ENCODE measurements at places on chromosomes 2 and 18.

GRCh38 chr18:63224630-63225029, 94.9 kb downstream of the BCL2 start:
- DNase-seq, result no peak

GRCh38 chr2:234670052-234670451, 173.2 kb upstream of the ARL4C start:
- no peak for DNase-seq

- no peak for DNase-seq
Measured at GRCh38 chr18:3704556-3705344, 254.8 kb downstream of the TGIF1 start.

- no peak for DNase-seq
Measured at GRCh38 chr2:231093933-231094332, 30.9 kb downstream of the HTR2B start.

GRCh38 chr2:60337142-60337497, 216.3 kb downstream of the BCL11A start:
- DNase-seq, result no peak

DNA sequence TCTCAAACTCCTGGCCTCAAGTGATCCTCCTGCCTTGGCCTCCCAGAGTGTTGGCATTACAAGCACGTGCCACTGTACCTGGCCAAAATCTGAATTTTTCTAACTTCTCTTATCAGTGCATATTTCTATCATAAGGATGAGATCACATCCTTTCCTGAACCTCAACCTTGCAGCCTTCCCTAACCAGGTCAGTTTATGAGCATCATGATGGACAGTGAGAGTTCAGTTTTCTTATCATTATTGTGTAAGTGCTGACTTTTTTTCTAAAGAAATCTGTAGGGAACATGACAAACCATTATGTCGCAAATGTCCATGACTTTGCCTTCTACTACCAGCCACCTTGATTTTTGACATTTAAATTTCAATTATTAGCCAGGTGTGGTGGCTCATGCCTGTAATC, 31.5 kb downstream of the MRPL33 start:
- DNase-seq, result no peak

DNA sequence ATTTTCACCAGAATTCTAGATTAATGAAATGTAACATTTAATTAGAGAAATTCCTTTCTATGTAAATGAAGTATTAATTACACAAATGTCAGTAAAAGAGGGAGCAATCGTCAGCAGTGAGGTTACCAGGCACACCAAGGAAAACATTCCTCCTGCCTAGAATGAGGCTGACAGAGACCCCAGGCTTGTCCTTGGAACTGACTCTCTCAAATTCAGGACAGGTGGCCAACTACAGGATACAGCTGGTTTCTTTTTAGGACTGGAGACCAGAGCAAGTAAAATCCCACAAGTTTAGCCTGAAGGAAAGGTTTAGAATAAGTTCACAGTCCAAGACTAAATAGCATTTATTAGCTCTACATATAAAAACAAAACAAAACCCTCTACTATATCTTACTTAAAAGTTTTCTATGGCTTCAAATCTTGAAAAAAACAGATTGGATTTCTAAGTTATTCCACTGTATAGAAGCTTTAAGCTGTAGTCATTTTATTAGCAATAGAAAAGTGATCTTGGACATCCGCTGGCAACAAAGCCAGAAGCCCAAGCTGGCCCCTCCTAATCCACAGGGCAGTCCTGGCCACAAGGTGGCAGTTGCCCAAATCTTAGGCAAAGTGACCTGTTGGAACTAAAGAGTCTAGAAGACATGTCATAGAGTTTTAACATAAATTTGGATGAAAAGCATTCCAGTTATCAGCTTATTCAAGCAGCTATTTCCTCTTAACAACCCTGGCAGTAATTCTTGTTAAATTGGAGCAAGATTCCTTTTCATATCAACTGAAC, 81.0 kb downstream of the SP3 start:
- no peak for DNase-seq

- no peak for DNase-seq
Measured at GRCh38 chr2:11048335-11049008, 106.8 kb upstream of the SLC66A3 start.

GRCh38 chr2:45859682-45860081, 208.2 kb downstream of the PRKCE start:
- DNase-seq, result no peak

- DNase-seq, result no peak
Measured at GRCh38 chr2:8303322-8303832, 378.5 kb upstream of the ID2 start.

DNA sequence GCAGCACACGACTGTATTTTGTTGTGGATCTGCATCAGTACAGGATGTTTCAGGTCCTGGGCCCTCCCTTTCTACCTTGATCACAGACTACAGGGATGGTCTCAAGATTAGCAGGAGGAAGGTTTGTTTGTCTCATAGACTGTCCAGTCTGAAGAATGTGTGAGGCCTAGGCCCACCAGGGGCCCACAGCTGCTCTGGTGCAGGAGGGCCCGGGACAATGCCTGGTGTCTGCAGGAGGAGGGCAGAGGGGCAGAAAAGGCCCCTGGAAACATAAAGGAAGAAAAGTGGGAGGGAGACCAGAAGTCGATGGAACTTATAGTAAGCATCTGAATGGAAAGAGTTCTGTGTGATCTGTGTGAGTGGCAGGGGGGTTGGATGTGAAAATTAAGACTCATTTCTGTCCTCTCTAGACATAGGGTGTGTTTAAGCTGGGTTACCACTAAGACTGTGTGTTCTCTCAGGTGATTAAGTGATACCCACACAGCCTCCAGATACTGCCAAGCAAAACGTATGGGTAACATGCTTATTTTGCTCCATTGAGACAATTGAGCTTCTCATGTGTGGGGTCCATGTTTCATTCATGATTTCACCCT, 33.4 kb upstream of the LPIN2 start:
- no peak for DNase-seq

- no peak for DNase-seq
Measured at GRCh38 chr2:8657423-8658062, 24.3 kb upstream of the ID2 start.

DNA sequence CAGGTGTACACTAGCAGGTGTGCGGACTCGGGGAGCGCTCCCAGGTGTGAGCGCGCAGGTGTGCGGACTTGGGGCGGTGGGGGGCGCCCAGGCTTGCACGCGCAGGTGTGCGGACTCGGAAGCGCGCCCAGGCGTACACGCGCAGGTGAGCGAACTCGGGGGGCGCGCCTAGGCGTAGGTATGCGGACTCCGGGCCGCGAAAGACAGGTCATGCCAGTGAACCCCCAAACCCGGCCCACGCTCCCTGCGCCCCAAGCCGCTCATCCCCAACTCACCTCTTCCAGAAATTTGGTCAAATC, 342 bp downstream of the CYB5A start:
- DNase-seq, result no peak

DNA sequence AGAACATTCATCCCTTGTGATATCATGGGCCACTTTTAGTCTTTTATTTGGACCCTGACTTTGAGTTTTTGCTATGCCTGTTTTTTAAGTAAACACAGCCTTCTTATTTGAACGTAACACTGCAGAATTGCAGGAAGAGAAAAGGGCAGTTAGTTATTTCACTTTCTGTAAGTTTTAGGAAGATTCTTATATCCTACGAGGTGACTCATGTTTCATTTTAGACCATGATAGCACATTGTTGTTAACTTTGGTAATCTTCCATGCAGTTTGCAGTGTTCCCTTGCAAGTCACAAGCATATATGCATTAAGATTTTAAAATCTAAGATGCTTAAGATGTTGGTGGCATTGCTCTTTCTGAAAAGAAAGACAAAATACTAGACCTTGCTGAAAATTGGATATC, 128.6 kb upstream of the EPC2 start:
- no peak for DNase-seq

- no peak for DNase-seq
Measured at GRCh38 chr2:128494307-128494639, 175.6 kb upstream of the HS6ST1 start.

DNA sequence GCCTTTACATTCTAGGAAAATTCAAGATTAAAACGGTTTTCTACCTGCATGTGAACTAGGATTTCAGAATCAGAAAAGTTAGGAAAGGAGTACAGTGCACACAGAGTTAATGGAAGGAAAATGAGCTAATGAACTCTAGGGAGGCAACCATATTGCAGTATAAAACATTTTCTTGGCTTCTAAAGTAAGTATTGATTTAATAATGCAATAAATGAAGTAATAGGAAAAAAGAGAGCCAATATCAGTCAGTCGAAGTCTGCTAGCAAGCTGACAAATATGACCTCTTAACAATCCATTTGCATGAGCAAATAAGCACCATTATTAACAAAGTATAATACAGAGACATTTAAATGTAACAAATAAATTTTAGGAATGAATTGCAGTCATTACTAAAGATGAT, 80.2 kb upstream of the COL3A1 start:
- DNase-seq, result no peak

DNA sequence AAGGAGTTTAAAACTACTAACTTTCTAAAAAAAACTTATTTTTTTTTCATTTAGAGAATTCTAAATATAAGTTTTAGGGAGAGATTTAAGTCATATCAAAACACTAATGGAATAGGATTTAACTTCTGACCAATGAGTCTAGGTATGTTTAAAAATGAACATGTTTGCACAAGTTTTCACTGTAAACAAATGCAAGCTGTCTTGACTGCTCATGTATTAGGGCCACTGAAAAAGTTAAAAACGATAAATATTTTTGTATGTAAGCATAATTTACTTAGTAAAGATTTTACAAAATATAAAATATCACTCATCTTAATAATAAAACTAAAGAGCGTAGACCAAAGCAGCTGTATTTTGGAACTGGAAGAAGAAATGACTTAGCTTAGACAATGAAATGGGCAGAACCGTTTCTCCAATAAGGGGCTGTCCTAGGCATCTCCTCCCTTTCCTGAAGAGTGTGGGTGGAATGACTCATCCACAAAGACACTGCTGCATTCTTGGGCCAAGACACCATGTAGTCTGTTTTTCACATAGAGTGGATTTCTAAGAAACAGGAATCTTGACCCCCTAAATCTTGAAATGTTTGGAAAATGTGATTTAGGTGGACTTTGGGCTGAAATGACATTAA, 118.8 kb downstream of the MEP1B start:
- DNase-seq, result no peak

- peak; percentile 19 for DNase-seq
Measured at GRCh38 chr2:68943581-68944568, 8.8 kb downstream of the GKN2 start.

DNA sequence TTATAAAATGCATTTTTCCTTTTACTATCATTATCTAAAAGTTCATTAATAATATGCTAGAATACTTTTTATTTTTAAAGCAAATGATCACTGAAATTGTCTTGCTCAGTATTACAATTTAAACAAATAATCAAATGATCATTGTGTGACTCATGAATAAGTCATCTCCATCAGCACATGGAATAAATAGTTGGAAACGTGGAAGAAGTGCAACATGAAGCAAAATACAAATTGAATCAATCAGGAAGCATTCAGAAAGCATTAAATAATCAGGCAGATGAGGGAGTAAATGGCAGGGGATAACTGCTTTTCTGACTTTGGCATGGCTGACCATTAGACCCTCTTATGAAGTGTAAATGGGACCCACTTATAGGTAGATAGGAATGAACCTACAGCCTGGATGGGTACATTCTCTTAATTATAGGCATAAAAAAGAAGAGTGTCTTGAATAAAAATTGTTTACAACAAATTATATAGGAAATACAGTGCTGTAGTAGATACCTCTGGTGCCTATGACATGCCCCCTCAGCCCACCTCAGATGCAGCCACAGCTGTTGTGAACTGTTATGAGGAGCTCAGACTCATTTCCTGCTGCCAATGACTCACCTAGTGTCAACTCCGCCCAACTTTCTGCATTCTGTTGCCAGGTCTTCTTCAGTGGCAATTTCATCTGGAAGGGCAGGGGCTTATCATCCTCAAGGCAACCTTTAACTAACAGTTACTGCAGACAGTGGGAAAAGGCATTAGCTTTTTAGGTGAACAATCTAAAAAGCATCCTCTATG, 936.0 kb downstream of the TRIB2 start:
- no peak for DNase-seq

DNA sequence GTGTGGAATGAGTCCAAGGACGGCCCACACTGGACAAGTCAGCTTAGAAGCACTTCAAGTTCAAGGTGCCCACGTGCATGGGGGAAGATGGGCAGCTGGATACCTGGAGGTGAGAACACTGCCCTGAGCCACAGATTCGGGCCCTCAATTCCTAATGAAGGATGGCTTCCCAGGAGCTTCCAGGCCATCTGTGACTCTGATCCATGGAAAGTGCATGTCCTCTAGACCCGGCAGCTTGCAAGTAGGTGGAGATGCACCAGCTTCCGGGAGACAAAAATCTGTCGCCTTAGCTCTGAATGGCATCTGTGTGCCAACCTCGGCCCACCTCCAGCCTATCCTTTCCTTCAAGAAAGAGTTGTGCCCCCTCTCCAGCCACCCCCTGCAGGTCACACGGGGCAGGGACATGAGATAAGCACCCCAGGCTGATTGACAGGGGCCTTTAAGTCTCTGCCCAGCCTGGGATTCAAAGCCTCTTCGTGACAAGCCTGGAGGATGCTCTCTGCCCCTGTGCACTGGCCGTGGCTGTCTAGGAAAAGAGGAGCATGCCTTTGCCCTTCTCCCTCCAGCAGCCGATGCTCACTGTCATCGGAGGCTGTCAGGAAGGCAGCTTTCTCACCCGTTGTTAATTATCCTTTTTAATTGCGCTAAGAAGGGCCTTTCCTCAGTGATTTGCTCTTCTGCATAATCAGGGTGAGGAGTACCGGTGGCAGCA, 65.5 kb downstream of the BIN1 start:
- DNase-seq, result no peak

DNA sequence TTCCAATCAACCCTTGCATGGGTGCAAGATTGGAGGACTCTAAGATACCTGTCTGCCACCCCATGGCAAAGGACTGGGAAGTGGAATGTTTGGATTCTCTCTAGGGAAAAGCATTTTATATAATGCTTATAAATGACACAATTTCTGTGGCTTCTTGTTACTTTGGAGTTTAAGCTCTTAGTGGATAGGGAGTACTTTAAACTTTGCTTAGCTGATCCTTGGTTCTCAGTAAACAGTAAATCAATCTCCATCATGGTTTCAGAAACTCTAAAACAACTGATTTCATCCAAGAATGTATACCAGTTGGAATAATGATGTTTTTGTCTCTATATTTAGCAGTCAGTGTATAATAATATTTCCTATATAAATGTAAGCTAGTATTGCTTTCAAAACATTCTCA, 14.1 kb upstream of the FAM228A start:
- DNase-seq, result no peak

- no peak for DNase-seq
Measured at GRCh38 chr2:169462896-169463695, 16.2 kb upstream of the BBS5 start.

DNA sequence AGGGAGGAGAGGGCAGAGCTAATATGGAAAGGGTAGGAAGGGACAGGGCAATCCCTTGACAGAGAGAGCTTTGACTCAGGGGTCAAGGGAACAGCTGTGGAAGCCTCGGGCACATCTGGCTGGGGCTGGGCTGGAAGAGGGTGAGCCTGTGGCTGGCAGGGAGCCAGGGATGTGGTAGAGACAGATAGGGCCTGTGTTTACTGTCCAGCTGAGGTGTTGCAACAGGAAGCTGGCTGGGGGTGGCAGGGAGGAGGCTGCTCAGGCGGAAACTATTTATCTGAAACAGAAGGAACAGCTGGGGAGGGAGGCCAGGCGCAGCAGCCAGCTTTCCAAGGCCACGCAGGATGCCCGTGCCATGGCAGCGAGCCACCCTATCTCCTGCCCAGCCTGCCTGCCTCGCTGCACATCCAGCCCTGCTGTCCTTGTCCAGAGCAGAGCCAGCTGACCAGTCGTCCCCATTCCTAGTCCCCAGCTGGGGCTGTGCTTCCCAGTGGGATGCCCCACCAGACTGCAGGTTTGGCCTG, 264.7 kb downstream of the CYP26B1 start:
- peak; percentile 30 for DNase-seq

Measured in GOT3 (cell line).